ENCODE measurements at places on chromosomes 12 and 14.

GRCh38 chr14:33631021-33631420 lies 319.9 kb downstream of the EGLN3 start:
- H3K36me3 ChIP-seq, result no peaks in the 10 kb centered on the region
- DNase-seq, result no peak
- no peak overlapping the region for H3K27ac ChIP-seq
- no peak overlapping the region for H3K4me3 ChIP-seq

- no peak overlapping the region for H3K27ac ChIP-seq
- no peaks in the 10 kb centered on the region for H3K36me3 ChIP-seq
- H3K4me3 ChIP-seq, result no peak overlapping the region
- H3K4me1 ChIP-seq, result no peaks in the 10 kb centered on the region
- DNase-seq, result no peak
- H3K27me3 ChIP-seq, result no peaks in the 10 kb centered on the region
Measured at GRCh38 chr12:126389220-126389841, 1324.1 kb downstream of the AACS start.

GRCh38 chr12:91974541-91975085 lies 171.0 kb downstream of the BTG1 start:
- peaks cover 4% of the 10 kb centered on the region for H3K4me1 ChIP-seq
- no peak for DNase-seq
- no peaks in the 10 kb centered on the region for H3K27me3 ChIP-seq
- no peaks in the 10 kb centered on the region for H3K36me3 ChIP-seq
- no peak overlapping the region for H3K27ac ChIP-seq
- H3K4me3 ChIP-seq, result no peak overlapping the region

DNA sequence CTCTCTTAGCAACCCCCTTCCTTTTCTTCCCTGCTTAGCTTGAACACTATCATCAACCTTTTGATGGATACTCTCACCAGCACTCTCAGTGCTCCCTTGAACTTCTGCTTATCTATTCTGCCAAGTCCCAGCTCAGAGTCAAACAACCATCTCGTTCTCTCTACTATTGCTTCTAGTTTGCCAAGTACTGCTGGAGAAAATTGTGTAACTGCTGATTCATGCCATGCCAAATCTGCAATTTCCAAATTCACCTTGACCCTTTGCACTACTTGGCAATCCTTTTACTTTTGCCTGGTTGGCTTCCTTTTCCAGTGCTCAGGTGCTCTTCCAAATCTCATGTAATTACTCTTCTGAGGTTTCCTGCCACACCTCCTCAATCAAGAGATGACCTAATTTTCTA lies 2.8 kb upstream of the CCDC196 start:
- no peaks in the 10 kb centered on the region for H3K36me3 ChIP-seq
- H3K4me3 ChIP-seq, result no peak overlapping the region
- DNase-seq, result no peak
- H3K4me1 ChIP-seq, result no peaks in the 10 kb centered on the region
- no peaks in the 10 kb centered on the region for H3K27me3 ChIP-seq

GRCh38 chr12:82593143-82593542 lies 93.6 kb upstream of the TMTC2 start:
- no peak overlapping the region for H3K4me3 ChIP-seq
- H3K27ac ChIP-seq, result no peak overlapping the region
- no peaks in the 10 kb centered on the region for H3K36me3 ChIP-seq
- no peak for DNase-seq
- no peaks in the 10 kb centered on the region for H3K4me1 ChIP-seq

GRCh38 chr12:74647256-74647655 lies 109.6 kb downstream of the ATXN7L3B start:
- no peak overlapping the region for H3K4me3 ChIP-seq
- H3K36me3 ChIP-seq, result no peaks in the 10 kb centered on the region
- H3K27ac ChIP-seq, result no peak overlapping the region
- DNase-seq, result no peak
- H3K4me1 ChIP-seq, result no peaks in the 10 kb centered on the region
- H3K27me3 ChIP-seq, result no peaks in the 10 kb centered on the region

DNA sequence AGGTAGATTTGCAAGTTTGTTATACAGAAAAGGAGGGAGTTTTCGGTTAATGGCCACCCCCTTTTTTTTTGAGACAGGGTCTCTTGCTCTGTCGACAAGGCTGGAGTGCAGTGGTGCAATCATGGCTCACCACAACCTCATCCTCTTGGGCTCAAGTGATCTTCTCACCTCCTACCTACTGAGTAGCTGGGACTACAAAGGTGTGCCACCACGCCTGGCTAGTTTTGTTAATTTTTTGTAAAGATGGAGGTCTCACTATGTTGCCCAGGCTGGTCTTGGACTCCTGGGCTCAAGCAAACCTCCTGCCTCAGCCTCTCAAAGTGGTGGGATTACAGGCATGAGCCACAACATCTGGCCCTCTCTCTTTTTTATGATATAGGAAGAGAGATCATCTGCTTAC lies 94.6 kb downstream of the CDK17 start:
- no peak overlapping the region for H3K27ac ChIP-seq
- DNase-seq, result no peak
- no peaks in the 10 kb centered on the region for H3K36me3 ChIP-seq
- H3K4me1 ChIP-seq, result no peaks in the 10 kb centered on the region

- no peaks in the 10 kb centered on the region for H3K4me1 ChIP-seq
- no peaks in the 10 kb centered on the region for H3K36me3 ChIP-seq
- H3K4me3 ChIP-seq, result no peak overlapping the region
- DNase-seq, result no peak
- no peaks in the 10 kb centered on the region for H3K27me3 ChIP-seq
Measured at GRCh38 chr12:44961887-44962286, 85.8 kb upstream of the NELL2 start.
